ENCODE measurements at places on chromosomes 11 and 22.

GRCh38 chr22:35582218-35582860, 34.8 kb downstream of the MB start:
- no peak for DNase-seq

DNA sequence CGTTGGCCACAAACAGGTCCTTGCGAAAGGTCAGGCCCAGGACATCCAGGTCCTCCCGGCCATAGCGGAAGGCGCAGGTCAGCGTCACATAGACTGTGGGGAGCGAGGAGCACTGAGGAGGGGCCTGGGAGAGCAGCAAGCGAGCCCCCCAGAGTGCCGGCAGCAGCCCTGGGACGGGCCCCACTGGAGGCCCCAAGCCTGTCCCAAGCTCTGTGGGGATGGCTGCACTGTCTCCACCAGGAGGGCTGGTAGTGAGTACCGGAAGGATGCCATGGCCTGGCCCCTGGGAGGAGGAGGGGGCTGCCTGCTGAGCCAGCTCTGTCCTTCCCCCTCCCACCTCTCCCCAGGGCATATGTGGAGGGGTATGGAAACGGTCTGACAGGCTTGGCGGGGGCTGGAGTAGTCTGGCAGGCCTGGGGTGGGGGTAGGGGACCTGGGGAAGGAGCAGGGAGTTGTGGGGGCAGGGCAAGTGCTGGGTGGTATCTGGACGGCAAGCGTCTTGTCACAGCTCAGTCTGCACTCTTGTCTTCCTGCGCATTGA, 42.9 kb downstream of the TPBGL start:
- DNase-seq: no peak

GRCh38 chr11:65730461-65730860, 9.9 kb upstream of the RNASEH2C start:
- DNase-seq: no peak

DNA sequence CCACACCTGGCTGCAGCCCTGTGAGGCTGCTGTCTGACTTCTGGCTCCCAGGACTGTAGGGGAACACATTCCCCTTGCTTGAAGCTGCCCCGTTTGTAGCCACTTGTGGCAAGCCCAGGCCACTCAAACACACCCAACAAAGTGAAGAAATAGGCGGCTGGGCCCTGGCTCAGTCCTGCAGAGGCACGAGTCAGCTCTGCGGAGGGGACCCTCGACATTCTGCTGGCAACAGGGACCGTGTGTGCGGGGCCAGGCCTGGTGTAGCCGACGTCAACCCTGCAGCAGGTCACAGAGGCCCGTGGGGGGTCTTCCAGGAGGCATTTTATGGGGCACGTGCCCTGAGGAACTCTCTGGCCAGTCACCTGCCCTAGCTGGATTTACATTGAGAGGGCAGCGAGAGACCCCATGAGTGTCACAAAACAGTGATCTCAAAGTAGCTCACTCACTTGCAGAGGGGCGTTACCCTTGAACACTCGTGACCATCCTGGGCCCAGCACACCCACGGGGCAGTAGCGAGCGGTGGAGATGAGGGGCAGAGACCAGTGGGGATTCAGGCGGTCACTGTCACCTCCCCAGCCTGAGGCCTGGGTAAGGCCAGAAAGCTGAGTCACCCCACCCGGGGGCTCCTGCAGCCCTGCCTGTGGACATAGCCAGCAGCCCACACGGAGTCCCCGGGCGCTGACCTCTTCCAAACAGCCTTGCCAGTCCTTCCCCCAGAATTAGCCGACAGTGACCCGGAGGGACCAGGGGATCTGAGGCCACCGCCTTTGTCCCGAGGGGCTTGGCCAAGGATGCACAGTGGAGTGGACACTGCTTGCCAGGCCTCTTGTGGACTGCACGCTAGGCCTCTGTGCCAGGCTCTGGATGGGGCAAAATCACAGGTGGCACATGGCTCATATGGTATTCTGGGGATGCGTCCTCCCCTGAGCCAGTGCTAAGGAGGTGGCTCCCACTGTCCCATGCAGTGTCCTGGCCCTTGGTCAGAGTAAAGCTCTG, 139.5 kb downstream of the CTTN start:
- DNase-seq: no peak

GRCh38 chr11:45155627-45156180, 9.3 kb downstream of the PRDM11 start:
- DNase-seq: no peak

DNA sequence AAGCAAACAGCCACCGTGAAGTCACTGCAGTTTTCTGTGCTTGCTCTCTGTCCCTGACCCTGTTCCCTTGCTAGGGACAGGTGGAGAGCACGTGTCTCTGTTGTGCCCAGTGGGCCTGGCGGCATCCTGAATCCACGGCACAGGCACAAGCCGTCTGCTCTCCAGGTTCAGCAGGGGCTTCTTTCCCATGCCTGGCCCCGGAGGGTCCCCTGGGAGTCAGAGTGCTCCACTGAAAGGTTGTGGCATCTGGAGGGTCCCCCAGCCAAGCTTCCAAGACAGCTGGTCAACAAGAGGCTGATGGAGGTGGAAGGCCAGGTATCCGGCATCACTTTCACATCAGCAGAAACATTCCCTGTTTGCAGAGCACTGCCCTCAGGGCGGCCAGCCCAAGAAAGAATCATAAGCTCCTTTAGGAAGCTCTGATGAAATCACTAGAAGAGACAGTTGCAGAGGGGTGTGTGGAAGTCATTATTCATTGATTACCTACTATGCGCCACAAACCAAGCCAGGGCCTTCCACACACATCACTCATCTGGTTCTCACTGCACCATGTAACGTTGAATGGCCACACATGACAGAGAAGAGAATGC, 346.4 kb upstream of the B3GAT1 start:
- DNase-seq: no peak

GRCh38 chr11:10257478-10257877, 36.5 kb downstream of the SBF2 start:
- DNase-seq: no peak

- DNase-seq: no peak
Measured at GRCh38 chr11:71336996-71337754, 84.8 kb upstream of the SHANK2 start.

- no peak for DNase-seq
Measured at GRCh38 chr11:75925785-75926164, 110.8 kb downstream of the UVRAG start.

DNA sequence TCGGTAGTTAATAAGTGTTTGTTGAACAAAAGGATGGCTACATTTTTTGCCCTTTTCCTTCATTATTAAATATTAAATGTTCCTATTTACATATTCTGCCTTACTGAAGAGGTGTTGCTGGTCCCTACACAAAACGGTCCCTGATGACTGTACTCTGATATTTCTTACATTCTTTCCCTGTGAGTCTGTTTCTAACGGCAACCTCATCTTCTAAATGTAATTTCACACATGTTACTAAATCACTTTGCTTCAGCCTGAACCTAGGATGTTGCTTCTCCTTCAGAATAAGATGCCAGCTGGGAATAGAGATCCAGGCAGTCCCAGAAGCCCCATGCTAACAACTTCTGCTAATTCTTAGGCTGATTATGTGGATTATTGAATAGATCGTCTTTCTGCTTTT, 50.3 kb downstream of the SPON1 start:
- no peak for DNase-seq

GRCh38 chr22:45823336-45823735, 151.7 kb downstream of the ATXN10 start:
- no peak for DNase-seq

DNA sequence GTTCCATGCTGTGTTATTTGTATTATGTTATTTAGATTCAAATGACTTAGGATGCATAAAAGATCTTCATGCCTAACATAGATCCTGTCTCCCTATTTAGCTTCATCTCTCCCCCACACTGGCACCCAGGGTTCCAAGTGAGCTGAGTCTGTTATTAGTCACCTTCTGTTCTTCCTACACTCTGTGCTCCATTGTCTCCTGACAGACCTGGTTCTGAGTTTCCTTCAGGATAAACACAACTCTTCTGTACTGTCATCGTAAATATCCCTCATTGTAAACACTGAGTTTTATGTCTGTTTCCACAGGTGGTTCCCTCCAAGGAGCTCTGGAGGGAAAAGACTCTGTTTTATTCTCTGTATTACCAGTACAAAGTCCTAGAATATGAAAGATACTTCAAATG, 8.7 kb downstream of the MMP26 start:
- DNase-seq: no peak

DNA sequence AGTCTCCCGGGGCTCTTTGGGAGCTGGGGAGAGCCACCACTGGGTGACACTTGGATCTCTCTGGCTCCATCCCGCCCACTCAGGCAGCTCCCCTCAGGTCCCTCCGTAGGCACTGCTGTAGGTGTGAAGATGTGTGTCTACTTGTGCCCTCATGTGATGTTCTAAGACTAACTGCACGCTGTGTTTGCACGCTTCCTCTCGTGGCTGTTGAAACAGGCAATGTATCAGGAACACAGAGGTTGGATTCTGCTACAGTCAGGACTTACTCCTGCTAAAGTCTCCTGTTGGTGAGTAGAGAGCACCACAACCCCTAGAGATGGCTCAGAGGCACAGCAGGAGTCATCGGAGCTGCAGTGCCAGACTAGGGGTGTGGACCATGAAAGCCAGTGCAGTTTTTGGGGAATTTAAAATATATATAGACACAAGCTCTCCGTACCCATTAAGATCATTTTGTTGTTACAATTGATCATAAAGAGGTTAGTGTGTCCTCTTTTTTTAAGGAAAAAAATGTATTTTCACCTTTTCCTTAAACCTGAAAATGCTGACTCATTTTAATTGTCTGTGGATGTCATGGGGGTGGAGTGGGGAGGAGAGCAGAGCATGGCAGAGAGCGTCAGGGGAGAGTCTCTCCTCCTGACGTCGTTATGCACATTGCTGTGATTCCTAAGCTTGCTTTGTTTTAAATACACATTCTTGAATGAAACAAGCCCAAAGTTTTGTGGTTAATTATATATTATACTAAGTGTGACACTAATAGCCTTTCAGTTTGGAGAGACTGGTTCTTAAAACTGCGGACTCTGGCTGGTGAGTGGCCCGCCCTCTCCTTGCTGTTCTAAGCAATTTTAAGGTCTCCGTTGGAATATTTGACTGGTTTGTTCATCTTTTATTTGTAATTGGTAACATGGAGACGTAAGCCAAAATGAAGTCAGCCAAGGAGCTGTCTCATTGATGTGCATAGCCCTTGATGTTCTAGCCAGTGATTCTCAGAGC, 16.2 kb upstream of the CTTN start:
- DNase-seq: no peak
